ENCODE measurements at places on chromosomes 3 and 15.

DNA sequence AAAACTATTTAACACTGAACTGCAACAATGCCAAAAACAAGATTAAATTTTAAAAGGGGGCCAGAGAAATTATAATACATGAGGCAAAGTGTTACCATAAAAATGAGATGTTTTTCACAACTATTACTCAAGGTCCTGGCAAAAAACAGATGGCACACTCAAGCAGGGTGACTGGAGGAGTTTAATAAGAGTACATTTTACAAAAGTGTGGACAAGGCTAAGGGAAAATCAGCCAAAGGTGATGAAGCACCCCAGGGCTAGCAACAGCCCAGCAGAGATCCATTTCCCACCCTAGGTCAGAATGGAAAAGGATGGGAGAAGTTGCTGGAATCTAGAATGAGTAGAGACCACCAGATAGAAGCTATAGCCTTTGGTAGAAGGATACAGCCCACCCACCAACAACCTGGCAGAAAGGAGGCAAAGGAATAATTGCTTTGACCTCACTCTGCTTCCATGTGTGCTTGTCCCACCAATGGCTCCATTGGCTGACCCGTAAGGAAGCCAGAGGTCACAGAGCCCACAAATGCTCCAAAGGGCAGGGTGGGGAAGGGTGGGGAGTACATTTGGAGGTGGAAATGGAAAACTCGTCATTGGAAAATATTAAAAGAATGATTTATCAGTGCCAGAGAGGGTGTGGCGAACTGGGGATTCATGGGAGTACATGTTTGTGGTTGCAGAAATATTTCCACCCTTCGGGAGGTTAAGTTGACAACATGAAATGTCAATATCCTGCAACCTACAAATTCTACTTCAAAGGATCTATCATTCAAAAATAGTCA lies 161.0 kb upstream of the UBE2E2 start:
- no peak for DNase-seq

GRCh38 chr15:61390138-61390537 lies 161.0 kb upstream of the RORA start:
- no peak for DNase-seq

DNA sequence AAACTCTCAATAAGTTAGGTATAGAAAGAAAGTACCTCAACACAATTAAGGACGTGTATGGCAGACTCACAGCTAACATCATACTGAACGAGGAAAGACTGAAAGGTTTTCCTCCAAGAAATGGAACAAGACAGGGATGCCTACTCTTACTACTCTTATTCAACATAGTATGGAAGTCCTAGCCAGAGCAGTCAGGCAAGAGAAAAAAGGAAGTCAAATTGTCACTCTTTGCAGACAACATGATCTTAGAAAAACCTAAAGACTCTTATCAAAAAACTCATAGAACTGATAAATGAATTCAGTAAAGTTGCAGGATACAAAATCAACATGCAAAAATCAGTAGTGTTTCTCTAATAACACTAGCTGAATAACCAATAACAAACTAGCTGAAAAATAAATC lies 96.0 kb downstream of the C3orf70 start:
- no peak for DNase-seq

DNA sequence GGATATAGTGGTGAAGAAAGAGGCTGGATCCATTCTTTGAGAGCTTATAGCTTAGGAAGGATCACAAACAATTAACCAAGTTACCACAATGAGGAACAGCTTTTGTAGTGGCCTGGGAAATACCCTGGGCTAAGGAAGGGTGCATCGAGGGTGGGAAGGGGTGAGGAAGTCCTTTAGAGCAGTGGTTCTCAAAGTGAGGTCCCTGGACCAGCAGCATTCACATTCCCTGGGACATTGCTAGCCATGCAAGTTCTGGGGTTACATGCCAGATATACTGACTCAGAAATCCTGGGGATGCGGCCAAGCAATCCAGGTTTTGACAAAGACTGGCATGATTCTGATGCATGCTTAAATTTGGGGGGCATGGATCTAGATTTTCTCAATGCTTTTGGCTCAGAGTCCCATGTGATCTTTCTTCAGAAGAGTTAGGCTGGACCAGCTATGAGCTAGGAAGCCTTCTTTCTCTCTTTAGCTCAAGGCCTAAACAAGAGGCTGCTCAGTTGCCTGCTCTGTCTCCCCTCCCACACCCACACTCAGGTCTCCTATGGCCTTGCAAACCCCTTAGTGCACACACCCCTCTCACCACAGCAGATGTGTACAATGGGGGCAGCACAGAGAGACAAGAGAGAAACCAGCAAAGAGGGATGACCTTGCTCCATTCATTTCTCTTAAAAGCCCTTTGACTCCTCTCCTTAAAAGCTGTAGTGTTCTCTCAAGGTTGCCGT lies 1.8 kb upstream of the CCR1 start:
- no peak for DNase-seq

- DNase-seq = no peak
Observed at GRCh38 chr15:90047956-90048575, 46.9 kb downstream of the ZNF710 start.

DNA sequence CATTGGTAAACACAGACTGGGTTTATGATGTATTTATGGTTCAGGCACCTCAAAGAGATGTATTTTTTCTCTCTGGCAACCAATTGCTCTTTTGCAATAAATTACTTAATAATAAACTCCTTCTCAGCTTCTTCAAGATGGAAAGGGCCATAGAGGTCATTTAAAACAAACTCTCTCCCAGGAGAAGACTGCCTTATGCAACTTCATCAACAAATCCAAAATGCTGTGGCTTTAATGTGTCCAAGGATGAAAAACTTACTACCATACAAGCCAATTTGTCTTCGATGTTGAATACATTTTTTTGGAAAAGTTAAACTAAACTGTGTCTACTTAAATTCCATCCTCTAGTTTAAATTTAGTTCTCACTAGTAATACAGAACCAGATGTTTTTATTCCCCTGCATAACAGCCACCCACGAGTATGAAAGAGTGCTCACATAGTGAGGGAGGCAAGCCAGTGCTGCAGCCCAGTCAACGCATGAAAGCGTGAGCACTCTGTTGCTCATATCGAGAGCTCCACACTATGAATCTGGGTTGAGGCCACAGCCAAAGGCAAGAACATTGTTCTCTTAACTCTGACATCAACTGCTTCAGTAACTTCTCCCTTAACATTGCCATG lies 761.3 kb upstream of the GRM7 start:
- DNase-seq = no peak

GRCh38 chr3:128398586-128398985 lies 68.1 kb downstream of the DNAJB8 start:
- no peak for DNase-seq

DNA sequence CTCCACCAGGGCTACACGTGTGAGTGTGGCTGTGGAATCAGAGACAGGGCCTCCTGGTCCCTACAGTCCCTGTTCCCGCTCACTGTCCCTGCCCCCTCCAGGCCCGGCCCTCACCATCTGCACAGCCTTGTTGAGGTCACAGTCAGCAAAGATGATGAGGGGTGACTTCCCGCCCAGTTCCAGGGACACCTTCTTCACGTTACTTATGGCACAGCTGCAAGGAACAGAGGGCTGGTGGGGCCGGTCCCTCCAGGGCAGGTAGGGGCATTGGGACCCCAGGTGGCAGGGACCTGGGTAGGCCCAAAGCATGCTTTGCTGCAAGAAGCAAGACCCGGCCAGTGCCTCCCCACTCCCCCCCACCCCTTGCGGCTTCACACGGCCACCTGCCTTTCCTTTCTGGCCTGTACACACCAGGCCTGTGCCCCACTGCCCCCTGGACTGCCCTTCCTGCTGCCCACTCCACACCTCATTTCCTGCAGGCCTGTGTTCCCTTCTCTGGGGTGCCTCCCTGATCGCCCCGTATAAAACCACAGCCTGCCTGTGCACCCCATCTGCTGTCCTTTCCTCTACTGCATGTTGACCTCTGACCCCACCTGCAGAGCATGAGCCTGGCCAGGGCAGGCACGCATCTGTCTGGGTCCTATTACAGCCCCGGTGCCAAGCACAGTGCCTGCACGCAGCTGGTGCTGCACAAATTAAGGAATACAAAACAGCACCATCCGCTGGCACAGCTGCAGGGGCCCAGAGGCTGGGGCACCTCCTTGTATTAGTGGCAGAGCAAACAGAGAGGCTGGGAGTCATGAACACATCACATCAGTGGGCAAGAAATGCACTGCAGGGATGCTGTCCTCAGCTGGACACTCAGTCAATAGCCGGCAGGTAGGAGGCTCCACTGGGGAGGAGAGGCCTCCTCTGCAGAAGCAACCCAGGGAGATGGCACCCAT lies 30.8 kb upstream of the SLC41A3 start:
- DNase-seq = no peak

- DNase-seq = no peak
Observed at GRCh38 chr3:172151651-172152649, 112.6 kb downstream of the FNDC3B start.

DNA sequence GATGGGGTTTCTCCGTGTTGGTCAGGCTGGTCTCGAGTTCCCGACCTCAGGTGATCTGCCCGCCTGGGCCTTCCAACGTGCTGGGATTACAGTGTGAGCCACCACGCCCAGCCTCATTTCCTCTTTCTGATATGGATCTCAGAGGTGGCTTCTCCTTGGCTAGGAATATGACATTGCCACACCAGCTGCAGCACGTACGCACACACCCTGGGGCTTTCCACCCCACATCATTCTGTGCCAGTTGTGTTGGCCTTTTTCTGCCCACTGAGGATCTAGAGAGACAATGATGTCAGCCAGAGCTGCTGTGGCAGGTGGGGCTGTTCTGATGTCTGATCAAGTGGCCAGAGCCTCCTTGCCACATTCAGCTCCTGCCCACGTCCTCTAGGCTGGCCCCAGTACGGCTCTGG lies 29.0 kb downstream of the TMEM45A start:
- no peak for DNase-seq

- no peak for DNase-seq
Observed at GRCh38 chr3:65676580-65676979, 362.1 kb downstream of the MAGI1 start.

GRCh38 chr3:184540777-184541681 lies 20.6 kb upstream of the EPHB3 start:
- no peak for DNase-seq

DNA sequence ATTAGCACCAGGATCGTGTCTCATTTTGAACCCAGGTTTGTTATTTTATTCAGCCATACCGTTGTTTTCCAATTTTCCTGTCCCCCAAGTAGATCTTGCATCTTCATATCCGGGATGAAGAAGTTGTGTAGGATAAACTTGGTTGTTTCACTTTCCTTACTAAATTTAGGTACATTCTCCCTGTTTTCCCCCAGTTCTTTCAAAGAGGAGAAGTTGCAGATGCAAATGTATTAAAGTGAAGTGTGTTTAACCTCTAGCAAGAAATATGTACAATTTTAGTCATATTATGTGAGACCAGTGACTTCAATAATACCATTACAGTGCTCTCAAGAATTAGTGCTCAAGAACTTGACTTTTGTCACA lies 1.3 kb downstream of the ATXN7 start:
- peak; percentile 22 for DNase-seq

- no peak for DNase-seq
Observed at GRCh38 chr3:46998852-46999515, 19.5 kb downstream of the NBEAL2 start.

GRCh38 chr3:169237201-169237600 lies 426.3 kb downstream of the MECOM start:
- no peak for DNase-seq

- DNase-seq = no peak
Observed at GRCh38 chr3:45321607-45322391, 66.6 kb upstream of the LARS2 start.

- no peak for DNase-seq
Observed at GRCh38 chr15:49801796-49802195, 180.9 kb downstream of the DTWD1 start.

DNA sequence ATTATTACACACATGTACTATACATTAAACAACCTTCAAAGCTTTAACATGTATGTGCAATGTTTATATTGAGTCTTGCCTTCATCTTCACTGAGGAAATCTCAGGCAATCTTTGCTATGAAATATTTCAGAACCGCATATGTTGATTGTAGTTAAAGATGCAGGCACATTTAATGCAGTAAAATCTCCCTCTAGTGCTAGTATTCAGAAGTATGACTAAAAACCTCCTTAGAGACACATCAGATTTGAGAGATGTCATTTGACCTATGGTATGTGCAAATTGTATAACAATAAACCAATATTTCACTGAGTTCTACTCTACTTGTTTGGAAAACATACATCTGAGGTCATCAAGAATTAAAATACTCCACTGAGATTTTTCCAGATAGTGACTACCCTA lies 123.8 kb upstream of the C15orf61 start:
- DNase-seq = no peak

DNA sequence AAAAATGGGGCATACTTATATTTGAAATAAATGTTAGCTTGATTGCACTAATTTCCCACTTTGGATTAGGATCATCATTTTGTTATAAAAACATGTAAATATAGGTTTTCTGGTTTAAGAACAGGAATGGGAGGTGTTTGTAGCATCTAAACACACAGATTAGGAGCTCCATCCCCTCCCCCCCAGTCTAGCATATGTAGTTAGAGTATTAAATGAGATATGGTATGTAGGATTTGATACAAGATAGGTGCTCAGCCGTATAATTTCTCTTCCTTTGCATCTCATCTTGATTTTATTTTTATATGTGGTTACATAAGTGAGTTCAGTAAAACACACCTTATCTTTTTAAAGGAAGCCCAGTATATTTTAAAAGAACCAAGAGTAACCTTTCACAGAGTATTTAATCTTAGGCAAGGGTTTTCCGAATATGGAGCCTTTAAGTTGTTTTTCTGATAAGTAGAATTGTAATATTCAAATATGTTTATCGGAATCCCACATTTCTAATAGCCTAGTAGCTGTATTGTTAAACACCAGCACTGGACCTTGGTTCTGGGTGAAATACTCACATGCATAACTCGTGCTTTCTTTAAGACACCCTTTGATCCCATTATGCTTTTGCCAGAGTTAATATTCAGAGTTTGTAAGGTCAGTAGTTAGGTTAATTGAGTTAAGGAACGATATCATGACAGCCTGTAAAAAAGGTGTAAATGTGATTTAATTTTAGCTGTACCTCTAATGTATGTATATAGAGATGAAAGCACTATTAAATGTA lies 2.3 kb downstream of the SLC25A36 start:
- DNase-seq = no peak

- DNase-seq = no peak
Observed at GRCh38 chr3:188437926-188438325, 284.0 kb downstream of the LPP start.

- DNase-seq = no peak
Observed at GRCh38 chr3:146801492-146801891, 196.3 kb upstream of the PLSCR5 start.

DNA sequence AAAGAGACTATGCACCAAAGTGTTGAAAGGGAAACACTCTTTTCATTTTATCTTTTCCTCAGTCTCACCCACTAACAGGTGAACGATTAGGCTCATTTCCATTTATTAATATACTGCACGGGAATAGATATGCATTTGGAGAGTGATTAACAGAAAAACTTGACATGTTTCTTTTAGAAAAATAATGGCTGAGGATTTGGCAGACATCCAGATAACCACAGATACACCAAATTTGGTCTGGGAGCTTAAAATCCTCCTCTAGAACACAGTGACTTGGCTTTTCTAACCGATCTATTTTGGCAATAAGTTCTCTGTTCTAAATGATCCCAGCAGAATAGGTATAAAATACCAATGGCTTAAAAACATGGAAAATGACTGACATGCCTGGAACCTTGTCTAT lies 459.3 kb upstream of the SGO1 start:
- no peak for DNase-seq

Measured in kidney capillary endothelial cell (primary cell).